GM04503 (cell line): ENCODE measurements at places on chromosomes 3 and 15.

DNA sequence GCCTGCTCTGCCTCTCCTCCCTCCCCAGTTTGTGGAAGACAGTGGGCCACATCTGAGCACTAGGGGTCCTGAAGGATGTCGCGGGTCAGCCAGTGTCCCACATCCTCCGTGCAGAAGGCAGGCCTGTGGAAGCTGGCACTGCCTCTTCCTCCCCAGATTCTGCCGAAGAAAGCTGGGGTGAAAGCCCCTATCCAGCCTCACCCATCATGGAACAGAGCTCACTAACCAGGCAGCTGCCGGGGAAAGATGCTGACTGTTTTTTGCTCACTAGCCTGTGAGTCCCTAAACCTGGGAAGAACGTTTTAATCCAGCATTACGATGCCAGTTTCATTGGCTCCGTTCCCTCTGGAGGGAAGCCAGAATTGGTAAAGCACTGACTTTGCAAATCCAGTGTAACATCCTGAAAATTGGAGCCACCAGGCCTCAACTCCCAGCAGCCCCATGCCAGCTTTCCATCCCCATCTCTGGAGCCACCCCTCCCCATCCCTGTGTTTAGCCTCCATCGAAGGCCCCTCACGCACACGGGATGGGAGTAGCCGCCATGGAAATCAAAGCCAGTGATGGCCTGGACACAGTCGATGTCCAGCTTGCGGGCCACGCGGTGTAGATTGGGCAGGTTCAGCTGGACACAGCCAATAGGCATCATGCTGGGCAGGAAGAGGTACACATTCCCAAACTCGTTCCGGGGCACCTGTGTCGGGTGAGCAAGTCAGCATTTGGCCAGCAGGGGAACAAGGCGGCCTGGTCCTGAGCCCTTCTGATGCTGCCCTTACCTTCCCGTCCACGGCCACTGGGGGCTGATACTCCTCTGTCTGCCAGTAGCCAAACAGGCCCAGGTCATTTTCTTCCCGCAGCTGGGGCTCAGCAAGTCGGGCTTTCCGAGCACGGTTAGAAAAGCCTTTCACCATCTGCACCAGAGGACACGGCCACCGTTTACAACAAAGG is 23.5 kb downstream of the TMEM43 start:
- no peak for DNase-seq

- DNase-seq, result peak; percentile 55
These were observed 35.3 kb downstream of the ANXA2 start for GRCh38 chr15:60362321-60363086.

- DNase-seq, result no peak
These were observed 14.8 kb downstream of the ZIC1 start for GRCh38 chr3:147423798-147424580.

- DNase-seq, result no peak
These were observed 146.5 kb upstream of the MEIS2 start for GRCh38 chr15:37246856-37247255.

DNA sequence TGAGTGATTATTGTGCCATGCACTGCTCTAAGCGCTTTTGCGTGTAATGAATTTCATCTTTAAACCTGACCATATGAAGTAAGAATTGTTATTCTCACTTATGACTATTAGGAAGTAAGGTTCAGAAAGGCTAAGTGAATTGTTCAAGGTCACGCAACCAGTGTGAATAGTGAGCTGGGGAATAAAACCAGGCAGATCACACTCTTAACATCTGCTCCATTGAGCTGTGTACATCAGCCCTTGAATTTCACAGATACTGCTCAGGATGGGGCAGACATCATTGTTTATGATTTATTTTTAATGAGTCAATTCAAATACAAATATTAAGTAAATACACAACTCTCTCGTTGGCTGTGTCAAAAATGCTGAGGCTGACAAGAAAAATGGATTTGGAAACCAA is 184.5 kb downstream of the FNDC3B start:
- DNase-seq, result no peak

GRCh38 chr3:127608362-127608718 is 10.1 kb downstream of the MCM2 start:
- no peak for DNase-seq

DNA sequence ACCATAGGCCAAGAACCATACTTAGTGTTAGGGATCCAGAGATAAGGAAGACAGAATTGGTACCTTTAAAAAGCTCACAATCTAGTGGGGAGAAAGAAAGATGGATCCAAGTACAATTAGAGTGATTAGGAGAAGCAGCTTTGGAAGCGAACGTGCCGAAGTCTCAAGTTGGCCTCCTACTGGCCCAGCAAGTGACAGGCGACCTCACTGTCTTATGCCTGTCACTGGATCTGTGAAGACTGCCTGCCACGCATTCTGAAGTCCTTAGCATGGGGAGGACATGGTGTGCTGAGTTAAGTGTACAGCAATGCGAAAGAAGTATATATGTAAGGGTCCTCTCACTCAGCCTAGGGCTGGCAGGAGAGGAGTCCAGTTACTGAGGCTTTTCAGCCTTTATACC is 141.0 kb downstream of the GABRB3 start:
- no peak for DNase-seq

DNA sequence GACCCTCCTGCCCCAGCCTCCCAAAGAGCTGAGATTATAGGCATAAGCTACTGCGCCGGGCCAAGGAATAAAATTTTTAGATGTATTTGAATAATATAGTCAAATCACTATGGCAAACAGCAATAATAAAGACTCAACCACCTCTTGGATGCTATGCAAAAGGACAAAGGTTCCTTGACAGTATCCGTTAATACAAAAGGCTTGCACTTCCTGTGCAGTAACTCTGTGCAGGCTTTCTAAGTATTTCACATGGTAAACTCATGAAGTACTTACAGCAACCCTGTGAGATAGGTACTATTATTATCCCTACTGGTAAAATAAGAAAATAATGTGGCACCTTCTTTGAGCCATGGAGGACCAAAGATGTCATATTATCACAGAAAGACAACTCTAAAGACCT is 86.8 kb downstream of the SHQ1 start:
- DNase-seq, result no peak

GRCh38 chr15:66936109-66936860 is 129.1 kb upstream of the SMAD3 start:
- DNase-seq, result no peak

DNA sequence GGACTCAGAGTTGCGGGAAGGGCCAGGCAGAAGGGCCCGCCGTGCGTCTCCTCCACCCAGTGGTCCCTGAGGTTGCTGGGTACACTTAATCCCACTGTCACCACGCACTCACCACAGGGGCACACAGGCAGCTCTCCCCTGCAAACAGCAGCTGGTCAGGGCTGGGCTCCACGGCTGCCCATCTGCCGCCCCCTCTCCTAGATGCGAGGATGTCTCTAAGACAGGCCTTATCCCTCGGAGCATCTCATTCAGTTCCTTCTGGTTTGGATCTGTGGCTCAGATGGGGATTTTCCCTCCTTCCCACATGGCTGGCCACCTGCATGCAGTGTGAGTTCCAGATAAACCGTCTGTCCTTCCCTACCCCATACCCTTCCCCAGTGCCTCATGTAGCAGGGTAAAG is 26.3 kb downstream of the MRPS11 start:
- DNase-seq, result no peak

DNA sequence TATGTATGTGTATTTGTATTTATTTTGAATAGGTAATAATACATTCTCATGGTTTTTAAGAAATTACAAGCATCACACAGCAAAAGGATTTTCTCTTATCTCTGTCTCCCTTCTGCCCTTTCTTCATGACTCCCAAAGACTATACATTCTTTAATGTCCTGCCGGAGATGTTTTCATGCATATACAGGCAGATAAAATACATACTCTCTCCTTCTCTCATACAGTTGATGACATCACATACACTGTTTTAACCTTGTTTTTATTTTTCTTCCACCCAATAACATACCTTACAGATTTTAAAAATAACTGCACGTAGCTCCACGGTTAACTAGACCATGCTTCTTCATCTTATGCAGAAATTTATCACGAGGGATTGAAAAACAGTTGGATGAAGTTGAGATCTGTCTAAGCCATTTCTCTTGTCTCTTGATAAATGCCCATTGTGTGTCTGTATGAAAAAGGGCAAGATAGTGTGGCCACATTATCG is 249.8 kb downstream of the EDEM1 start:
- DNase-seq, result no peak

DNA sequence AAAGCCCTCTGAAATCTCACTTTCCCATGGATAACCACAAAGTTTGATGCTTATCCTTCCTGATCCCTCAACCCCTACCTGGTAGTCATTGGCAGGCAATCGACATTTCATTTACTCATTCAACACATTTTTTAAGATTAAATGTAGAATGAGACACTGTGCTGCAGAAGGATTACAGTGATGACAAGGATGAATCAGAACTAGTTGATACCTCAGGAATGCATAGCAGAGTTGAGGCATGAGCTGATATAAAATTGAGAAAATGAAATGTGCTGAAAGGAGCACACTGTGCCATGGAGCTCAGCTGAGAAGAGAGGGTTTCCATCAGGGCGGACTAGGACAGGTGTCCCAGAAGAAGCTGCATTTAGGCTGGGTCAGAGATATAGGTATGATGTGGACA is 48.9 kb upstream of the ACTL6A start:
- peak; percentile 7 for DNase-seq

- no peak for DNase-seq
These were observed 140.8 kb downstream of the ADAM10 start for GRCh38 chr15:58608711-58609110.

DNA sequence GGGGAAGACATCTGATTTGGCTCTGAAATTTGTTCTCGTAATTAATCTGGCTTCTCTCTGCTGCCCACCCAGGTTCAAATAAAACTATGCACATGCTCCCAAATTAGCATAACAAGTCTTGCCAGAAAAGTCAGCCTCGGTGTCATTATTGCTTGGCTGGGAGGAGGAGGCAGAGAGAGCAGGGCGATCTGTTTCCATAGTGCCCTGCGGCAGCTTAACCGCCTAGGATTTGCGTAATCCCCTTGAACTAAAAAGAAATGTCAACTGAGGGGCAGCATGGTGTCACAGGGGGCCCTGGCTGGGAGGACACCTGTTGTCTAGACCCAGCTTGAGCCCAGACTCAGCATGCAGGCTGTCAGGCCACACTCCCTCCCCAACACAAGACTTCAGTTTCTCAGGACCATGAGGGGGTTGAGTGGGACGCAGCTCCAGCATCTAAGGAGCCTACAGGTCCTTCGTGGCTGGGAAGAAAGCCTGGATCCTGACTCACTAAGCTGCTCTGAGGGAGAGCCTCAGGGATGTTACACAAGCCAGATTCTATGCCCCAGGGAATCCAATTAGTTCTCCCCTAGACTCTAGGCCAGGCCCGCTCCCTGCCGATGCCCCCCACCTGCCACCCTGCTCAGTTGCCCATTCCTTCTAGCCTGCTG is 17.3 kb downstream of the MRPS11 start:
- no peak for DNase-seq

DNA sequence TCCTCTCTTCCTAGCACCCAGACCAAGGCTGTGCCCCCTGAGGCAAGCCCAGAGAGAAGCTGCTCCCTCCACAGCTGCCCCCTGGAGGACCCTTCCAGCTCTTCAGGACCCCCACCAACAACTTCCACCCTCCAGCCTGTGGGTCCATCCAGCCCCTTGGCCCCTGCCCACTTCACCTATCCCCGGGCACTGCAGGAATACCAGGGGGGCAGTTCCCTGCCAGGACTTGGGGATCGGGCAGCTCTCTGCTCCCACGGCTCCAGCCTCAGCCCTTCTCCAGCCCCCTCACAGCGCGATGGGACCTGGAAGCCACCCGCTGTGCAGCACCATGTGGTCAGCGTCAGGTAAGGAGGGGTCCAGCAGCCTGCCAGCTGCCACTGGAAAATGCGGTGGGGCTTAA is 5.6 kb downstream of the DISP2 start:
- no peak for DNase-seq

DNA sequence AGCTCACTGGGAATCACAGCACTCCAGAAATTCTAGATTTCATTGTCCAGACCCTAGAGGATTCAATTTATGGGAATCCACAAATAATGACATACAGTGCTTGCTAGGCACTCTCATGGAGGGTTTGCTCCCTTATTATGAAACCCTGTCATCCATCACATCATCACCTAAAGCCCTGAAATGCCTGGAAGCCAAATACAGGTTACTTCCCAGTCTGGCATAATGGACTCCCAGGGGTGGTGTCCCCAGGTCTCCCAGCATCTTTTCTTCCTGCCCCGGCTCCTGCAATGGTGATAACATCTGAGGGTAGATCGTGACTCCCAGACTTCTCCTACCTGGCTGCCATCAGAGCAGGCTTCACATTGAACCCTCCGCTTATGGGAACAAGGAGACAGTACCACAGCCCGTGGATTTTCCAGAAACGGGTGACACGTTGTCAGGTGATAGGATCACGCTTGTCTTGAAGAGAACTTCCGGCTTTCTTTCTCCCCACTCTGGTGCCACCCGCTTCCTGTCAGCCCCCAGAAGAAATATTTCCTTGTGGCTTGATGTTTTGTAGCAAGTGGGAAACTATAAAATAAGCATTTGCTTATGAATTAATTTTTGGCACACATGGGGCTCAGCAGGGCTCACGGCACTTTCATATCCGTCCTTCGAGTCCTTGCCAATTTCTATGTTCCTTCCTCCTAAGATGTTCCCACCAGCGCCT is 238.7 kb upstream of the BHLHE40 start:
- no peak for DNase-seq

- DNase-seq, result no peak
These were observed 86.6 kb downstream of the C3orf70 start for GRCh38 chr3:185066251-185066650.

DNA sequence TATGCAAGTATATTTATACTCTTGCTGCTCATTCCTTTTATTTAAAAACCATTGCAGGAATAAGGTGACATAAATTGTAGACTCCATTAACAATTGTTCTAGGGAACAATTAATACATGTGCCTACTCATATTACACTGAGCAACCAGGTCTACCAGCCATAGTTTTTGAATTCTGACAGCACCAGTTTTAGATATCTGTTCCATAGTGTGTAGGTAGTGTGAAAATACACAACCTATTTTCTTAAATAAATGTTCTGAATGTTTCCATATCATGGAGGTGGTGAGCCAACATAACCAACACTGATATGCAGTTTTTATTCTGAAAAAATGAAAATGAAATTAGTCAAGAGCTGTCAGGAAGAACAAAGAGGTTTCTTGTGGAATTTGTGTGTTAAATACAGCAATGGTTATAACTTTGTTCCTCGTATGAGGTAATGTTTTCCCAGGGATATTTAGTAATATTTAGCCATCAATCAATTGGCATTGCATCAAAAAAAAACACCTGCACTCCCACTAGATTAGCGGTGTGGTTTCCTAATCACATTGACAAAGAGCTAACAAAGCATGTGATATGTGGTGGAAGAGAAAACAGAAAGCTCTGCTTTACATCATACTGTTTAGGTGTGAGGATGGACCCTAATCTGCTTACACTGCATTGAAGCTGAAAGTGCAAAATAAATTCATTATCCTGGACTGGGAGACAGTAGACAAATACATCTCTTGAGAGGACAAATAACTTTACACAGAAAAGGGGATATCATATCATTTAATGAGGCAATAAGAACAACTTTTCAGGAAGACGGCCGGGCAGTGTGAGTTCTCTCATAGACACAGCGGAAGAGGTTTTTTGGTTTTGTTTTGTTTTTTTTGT is 369.5 kb upstream of the THBS1 start:
- no peak for DNase-seq

DNA sequence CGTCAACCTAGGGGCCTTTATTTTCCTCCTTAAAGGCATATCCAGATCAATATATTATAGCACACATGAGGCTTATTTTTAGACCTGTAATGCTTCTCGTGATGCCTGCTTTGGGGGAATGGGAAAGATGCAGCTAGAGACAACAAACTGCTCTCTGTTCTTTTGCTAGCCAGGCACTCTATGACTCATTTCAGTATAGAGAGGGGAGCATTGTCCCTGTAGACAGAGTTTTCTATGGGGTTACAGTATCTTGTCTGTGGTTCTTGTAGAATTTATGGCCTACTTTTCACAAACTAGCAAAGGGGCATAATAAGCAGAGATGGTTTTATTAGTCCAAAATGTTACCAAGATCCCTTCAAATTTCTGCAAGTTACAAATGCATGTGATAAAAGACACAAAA is 305.6 kb downstream of the LSAMP start:
- no peak for DNase-seq
